ENCODE measurements at places on chromosomes 13 and 19.

GRCh38 chr19:33486407-33486806 is 35.2 kb downstream of the PEPD start:
- DNase-seq, result no peak

DNA sequence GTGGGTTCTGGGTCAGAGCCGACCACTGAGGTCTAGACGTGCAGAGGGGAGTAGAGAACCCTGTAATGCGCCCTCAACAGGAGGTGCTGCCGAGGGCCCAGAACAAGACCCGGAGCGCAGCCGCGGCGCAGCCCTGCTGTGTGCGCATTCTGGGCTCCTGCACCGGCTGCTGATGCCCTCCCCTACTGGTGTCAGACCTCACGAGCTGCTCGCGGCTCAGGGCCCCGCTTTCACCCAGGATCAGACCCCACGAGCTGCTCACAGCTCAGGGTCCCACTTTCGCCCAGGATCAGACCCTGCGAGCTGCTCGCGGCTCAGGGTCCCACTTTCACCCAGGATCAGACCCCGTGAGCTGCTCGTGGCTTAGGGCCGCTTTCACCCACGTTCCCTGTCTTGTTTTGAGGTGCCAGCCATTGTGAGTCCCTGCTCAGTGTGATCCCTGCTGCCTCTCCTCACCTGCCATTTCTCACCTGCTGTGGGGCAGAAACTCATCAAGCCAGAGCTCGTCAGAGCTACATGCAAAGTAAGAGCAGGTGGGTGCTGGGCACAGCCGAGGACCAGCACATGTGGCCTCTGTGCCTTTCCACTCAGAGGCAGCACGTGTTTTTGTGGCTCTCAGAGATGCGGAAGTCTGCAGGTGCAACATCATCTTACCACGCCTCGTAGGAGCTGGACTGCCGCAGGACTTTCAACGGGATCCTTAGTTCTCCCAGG is 47.0 kb upstream of the C13orf46 start:
- DNase-seq, result no peak

DNA sequence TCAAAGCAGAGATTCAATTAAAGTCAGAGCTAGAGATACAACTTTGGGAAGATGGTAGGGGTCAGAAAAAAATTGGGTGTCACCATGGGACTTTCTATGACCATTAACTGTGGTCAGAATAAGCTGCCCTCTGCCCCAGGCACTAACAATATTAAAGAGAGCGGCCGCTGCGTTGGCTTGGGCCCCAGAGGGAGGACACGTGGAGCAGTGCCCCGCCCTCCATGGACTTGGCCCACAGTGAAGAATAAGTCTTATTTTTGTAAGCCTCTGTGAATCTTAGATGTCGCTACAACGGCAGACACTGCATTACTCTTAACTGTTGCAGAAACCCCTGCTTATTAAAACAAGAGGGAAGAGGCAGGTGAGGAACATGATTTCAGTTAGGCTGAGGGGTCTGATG is 172.7 kb downstream of the UQCRFS1 start:
- no peak for DNase-seq

GRCh38 chr13:29434217-29434945 is 161.1 kb downstream of the SLC7A1 start:
- peak; percentile 49 for DNase-seq

DNA sequence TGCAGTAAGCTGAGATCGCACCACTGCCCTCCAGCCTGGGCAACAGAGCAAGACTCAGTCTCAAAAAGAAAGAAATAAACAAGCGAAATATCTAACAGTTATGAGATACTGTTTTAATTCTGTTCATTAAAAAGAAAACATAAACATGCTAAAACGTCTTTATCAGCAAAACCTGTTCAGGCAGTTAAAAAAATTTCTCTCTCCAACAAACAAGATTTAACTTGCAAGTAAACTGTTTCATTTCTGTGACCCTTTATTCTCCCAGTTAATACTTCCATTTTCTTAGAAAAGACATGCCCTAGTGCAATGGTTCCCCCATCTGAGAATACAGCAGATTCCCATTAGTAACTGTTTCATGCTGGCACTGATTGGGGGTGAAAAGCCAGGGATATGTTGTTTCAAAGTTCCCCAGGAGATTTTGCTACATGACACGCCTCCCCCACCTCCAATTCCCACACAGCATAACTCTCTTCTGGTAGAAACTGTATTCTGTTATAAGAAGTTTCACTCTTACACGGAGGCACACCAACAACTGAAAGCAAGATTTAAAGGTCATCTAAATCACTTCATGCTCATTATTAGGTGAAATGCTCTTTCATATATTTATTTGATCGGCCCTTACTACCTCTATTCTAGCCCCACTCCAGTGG is 24.4 kb downstream of the ELF1 start:
- no peak for DNase-seq

GRCh38 chr13:65292488-65292901 is 1937.6 kb downstream of the PCDH9 start:
- peak; percentile 0 for DNase-seq

- DNase-seq, result no peak
These were observed 4.0 kb downstream of the HSPB6 start for GRCh38 chr19:35752746-35753350.

DNA sequence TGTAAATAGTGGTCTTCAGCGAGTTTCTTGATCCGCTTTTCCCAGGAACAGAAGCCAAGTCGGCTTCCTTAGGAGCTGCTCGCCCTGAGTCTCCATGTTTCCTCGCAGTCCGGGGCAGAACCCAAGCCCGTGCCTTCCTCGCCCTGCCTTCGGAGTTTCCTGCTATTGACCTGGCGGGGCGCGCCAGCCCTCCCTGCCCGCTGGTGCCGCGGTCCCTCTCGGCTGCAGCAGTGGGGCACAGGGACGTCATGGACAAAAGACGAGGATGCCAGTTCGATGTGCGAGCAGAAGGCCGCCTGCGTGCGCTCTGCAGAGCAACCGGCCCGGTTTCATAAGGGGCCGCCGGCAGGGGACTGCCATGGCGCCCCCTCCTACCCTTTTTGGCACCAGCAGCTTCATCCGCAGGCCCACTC is 156.6 kb downstream of the TM9SF2 start:
- DNase-seq, result no peak

GRCh38 chr13:99322297-99323103 is 15.3 kb upstream of the GPR183 start:
- peak; percentile 88 for DNase-seq

GRCh38 chr13:50130123-50130946 is 115.1 kb downstream of the KCNRG start:
- peak; percentile 53 for DNase-seq

- no peak for DNase-seq
These were observed 21.2 kb downstream of the C2CD4C start for GRCh38 chr19:387777-388176.

- DNase-seq, result peak; percentile 49
These were observed 11.4 kb upstream of the IGFL1 start for GRCh38 chr19:46218160-46218559.

GRCh38 chr19:16226878-16227836 is 29.4 kb downstream of the AP1M1 start:
- DNase-seq, result no peak

DNA sequence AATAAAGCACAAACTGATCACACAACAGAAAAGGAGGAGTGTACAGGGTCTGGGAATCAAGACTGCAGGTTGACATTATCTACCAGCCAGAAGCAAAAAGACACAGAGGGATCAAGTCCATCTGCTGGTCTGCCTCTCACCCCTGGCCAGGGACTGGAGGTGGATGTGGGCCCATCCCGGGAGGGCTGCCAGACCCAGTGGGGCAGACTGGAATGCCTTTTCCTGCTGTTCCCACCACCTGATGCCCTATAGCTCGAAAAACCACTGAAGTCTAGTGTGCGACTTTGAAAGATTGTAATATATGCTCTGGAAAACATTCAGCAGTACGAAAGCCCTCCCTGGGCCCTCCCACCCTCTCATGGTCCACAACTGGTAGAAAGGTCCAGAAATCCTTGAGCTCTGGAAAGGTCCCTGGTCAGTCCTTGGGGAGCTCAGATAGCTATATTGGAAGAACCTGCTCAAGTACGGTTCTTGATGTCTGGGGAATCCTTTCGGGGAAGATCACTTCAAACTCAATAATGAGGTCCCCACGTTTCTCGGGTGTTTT is 2.6 kb downstream of the DNAJB1 start:
- DNase-seq, result peak; percentile 38

GRCh38 chr13:112686987-112687386 is 2.9 kb upstream of the ATP11A start:
- no peak for DNase-seq

- DNase-seq, result no peak
These were observed 166.1 kb downstream of the DCT start for GRCh38 chr13:94313321-94313910.

DNA sequence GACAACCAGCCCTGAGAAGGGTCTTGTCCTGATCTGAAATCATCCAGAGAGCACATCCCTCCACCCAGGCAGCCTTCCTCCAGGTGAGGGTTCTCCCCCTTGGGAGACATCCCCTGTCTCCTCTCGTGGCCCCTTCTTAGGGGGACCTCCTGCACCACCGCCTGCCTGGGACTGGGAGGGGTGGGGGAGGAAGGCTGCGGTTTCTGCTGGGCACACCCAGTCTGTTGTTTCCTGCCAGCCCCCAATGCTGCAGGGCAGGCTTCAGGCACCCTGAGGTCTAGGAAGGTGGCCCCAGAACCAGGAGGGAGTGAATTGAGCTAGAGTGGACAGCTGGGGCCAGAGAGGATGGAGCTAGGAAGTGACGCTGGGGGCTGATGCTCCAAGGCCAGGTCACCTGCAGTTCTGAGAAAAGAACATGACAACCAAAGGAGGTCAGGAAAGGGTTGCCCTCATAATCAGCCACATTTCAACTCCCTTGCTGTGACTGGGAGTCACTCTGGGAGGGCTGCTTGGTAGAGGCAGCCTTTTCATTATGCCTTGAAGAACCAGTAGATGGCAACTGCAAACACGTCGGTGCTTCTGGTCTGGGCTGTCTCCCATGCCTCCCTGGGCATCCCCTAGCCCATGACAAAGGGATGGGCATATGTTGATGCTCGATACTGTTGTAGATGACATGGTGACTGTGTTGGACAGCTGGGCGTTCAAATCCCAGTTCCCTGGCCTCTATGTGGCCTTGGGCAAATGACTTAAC is 1.4 kb downstream of the ARHGEF18 start:
- DNase-seq, result no peak

DNA sequence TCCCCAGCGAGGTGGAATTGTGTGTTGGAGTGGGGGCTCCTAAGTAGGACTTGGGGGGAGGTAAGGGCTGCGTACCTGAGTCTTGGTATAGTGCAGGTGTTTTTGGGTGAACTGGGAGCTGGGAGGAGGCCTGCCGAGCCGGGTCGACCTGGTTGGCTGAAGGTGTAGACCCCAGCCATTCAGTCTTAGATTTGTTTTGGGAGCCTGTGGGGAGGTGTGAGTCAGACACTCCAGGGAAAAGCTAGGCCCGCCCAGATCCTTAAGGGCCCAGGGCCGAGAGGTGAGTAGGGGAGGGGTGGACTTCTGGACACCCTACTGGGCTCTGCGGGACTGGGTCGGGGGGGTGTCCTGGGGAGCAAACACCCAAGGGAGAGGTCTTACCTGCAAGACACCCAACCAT is 935 bp downstream of the CRB3 start:
- DNase-seq, result no peak

DNA sequence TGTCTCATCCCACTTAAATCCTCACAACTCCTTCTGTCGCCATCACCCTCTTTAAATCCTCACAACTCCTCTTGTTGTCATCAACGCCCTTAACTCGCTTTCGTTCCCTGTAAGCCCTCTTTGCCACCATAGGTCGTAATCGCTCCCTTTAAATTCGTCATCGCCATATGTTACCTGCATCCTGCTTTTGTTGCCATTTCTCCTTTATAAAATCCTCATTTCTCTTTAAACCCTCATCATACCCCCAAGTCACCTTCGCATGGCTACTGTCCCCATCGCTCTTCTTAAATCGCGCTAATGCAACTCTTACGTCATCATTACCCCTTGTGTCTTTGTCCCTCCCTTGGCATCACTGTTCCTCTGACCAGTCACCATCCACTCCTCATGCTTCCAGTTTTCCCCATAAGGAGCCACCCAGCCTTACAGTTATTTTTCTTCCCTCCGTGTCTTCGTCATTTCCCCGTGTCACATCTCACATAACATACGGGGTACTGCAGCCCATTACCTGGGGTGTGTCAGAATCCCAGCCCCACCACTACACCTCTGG is 539 bp downstream of the PLD3 start:
- DNase-seq, result peak; percentile 70

- DNase-seq, result no peak
These were observed 205.4 kb downstream of the PDS5B start for GRCh38 chr13:32791545-32792172.

- DNase-seq, result peak; percentile 38
These were observed at the start of gene CYP4F3 for GRCh38 chr19:15640294-15640903. TSS of gene CYP4F3 (plus strand) at chr19:15640897. CDS start at chr19:15641416, 519 bp downstream.

DNA sequence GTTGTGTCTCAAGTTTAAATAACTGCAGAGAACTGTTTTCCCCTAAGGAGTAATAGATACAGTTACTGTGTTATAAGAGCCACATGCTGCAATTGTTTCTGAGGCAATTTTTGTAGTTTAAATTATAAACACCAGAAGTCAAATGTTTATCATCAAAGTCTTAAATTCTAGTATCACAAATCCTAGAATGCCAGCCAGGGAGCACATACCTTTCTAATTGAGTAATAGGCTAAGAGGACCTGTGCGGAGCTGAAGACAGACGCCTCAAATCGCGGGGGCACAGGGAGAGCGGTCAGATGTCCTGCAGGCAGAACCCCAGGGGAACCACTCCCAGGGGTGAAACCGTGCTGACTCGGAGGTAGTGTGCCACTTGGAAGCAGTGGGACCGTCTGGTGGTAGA is 65.2 kb upstream of the TNFRSF19 start:
- peak; percentile 67 for DNase-seq

DNA sequence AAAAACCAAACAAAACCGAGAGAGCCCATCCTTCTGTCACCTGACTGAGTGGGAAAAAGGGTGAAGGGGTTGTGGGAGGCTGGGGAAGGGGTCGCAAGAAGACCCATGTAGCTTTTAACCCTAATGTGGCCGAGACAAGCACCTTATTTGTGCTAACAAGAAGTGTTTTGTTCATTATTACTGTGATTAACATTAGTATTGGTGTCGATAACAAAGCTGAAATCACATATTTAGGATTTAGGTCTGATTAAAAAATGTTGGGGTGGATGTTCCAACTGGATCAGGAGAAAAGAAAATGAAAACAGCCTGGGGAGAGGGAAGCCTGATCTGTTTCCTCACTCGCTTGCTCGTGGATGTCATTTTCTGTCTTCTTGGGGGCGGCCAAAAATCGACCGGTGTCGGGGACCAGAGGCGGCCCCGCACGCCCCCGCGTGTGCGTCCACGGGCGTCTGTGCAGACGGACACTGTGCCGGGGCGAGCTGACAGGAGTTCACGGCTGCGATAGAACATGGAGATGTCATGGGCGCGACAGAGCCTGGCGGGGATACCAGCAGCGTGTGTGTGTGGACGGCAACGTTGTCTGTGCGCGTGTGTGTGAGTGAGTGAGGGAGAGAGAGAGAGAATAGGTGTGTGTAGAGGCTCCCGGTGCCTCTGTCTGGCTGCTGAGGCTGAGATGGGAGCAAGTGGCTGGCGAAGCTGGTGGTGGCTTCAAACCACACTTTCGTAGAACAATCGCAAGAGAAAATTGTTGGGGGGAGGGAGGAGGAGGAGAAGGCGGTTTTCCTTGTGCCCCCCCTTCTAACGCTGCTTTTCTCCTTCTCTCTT is 29.1 kb downstream of the NFIX start:
- DNase-seq, result no peak

DNA sequence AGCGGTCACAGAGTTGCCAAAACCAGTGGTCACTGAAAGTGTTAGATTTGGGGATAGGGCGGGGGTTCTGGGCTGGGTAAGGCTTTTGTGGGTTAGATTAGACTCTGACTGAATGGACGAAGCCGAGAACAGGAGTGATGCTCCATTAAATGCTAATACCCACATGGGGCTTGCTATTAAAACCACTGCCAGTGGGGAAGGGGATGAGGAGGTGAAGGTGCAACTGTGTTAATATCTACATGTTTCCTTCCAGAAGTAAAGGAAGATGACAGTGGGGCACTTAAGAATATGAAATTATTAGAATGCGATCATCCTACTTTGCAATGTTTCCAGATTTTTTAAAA is 573 bp upstream of the ZNF614 start:
- no peak for DNase-seq

Measured in RPMI7951 (cell line).